ENCODE measurements at places on chromosomes 5 and 9.

GRCh38 chr5:168843277-168844015 lies 264.3 kb upstream of the PANK3 start:
- DNase-seq = no peak

GRCh38 chr5:83751201-83751600 lies 30.5 kb upstream of the HAPLN1 start:
- no peak for DNase-seq

DNA sequence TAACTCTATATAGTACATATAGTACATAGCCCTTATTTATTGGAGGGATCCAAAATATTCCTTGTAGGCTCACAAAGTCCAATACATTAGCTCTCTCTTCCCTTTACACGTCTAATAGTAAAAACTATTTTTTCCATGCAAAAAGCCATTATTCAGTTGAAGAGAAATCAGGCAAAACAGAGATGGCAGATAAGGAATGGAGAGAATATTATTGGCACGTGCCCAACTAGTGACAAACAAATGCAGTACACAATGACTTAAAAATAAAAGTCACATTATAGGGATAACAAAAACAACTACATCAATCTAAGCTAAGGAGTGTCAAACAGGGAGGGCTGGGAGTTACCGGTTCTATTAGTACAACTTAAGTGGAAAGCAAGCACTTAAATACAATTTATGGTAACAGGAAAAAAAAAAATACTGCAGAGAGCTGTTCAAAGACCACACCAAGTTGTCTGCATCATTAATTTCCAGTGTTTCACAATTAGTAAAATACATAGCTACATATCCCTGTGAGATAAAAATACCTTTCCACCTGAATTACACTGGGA lies 4.1 kb upstream of the SCAI start:
- no peak for DNase-seq

- no peak for DNase-seq
Observed at GRCh38 chr9:133846483-133847090, 108.4 kb upstream of the SARDH start.

DNA sequence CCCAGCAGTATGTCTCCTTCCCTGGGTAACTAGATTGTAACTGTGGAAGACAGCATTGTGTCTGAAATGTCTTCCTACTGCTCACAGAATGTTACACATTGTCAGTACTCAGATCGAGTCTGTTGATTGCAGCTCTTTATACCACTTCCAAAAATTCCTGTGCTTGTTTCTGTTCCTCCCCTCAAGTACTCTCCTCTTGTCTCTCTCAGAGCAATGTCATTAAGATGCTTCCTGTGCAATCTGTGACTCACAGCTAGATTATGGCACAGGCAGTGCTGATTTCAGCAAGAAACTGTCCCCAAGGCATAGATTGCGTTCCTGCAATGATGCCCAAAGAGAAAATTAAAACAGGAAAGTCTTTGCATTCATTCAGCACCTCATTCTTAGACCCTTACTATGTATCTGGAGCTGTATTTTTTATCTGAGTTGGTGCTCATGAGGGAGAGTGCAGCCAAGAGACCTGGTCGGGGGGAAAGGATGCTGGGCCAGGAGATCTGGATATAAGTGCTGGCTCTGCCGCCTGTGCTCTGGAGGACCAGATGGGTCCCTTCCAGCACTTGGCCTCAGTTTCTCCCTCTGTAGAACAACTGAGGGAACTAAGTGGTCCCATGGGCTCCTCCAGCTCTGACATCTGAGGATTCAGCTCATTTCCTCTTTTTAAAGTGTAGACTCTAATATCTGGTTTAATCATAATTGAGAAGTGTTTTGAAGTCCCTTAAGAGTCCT lies 40.8 kb upstream of the GNPDA1 start:
- DNase-seq = no peak

DNA sequence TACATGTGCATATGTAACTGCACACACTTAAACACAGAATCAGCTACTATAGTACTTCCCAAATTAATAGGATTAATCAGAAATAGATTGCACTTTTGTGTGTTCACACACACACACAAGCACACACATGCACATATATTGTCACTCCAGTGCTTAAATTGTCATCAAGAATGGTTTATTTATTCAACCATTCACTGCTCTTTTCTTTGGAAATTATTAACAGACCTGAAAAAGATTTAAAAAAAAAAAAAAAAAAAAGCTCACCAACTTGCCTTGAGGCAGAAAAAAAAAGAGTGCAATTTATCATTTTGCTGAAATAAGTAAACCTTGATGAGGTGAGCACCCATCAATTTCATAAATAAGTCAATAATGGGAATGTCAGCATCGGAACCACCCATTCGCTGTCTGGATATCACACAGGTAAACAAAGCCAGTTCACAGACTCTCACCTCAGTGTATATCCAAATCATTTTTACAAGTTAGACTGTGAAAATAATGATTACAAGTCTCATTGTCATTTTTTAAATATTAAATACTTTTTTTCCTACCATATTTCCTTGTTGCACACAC lies 562.8 kb downstream of the BNC2 start:
- no peak for DNase-seq

DNA sequence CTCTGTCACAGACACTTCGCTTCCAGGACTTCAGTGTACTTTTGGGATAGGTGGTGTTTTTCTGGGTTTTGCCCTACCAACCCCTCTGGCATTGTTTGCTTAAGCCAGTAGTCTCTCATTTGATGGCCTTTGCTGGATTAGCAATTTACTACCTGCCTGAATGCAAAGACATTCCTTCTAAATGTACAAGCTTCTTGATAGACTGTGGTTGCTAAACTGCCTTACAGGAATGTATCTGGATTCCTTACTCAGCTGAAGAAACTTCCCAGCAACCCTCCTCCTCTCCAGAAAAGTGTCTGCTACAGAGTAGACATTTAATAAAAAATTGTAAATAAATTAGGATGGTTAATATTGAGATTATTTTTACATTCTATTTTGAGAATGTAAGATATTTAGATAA lies 1916.7 kb downstream of the EFNA5 start:
- no peak for DNase-seq

GRCh38 chr9:6405371-6405770 lies 7.6 kb upstream of the UHRF2 start:
- no peak for DNase-seq

GRCh38 chr5:38845526-38846378 lies at the start of gene OSMR:
OSMR (plus strand) TSS chr5:38846012; CDS start chr5:38869045, 23,033 bp downstream.
- peak; percentile 89 for DNase-seq

- DNase-seq = no peak
Observed at GRCh38 chr5:149302641-149303040, 31.0 kb downstream of the AFAP1L1 start.

DNA sequence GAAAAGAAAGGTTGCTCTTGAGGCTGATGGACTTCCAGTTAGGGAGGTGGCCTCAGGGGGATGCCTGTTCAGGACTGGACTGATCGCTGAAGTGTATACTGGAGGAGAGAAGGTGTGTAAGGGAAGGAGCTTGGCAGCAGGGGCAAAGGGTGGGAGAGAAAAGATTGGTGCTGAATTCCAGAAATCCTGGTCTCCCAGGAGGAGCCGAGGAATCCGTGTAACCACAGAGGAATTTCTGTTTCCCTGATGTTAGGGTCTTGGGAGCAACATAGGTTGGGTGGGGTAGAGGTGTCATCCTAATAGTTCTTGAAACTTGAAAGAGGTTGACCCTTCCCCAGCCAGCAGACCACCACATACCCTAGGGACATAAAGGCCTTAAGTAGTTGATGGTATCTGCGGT lies 88.9 kb upstream of the PTPN3 start:
- DNase-seq = peak; percentile 10

DNA sequence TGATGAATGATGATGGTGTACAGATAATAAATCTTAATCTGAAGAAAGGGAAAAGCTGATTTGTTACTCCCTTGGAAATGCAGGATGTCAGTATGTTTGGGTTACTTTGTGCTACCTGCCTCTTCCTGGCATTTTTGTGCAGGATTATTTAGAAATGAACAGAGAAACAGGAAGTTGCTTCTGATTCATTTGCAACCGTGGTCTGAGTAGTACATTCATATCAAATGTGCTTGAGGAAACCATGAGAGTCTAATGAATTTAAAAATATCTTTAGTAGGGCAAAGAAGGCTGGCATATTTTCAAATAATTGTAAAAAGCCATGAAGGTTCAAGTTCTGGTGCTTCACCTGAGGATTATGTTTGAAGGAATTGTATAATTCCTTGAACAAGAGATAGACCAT lies 391.6 kb downstream of the TMEM161B start:
- DNase-seq = no peak

GRCh38 chr5:143026380-143026779 lies 256.2 kb downstream of the ARHGAP26 start:
- DNase-seq = no peak

- DNase-seq = no peak
Observed at GRCh38 chr5:1001406-1002270, 7.0 kb upstream of the NKD2 start.

DNA sequence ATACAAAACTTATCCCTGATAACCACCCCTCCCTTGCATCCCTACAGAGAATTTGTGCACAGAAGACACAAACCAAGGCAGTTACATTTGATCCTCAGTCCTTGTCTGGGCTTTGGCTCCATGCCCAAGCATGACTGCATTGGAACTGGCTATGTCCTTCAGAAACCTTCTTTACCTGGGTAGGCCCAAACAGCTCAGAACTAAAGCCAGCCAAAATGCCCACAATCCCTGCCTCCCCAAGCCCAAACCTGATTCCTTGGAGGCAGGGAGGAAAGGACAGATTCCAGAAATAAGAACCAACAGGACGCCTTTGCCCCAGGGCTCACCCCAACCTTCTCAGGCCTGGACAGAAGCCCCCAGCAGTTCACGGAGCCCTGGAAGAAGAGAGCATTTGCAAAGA lies 8.2 kb downstream of the IL17B start:
- DNase-seq = no peak

- DNase-seq = no peak
Observed at GRCh38 chr9:73995836-73996235, 501.3 kb upstream of the RORB start.

GRCh38 chr5:68240202-68240601 lies 24.6 kb downstream of the PIK3R1 start:
- DNase-seq = no peak

DNA sequence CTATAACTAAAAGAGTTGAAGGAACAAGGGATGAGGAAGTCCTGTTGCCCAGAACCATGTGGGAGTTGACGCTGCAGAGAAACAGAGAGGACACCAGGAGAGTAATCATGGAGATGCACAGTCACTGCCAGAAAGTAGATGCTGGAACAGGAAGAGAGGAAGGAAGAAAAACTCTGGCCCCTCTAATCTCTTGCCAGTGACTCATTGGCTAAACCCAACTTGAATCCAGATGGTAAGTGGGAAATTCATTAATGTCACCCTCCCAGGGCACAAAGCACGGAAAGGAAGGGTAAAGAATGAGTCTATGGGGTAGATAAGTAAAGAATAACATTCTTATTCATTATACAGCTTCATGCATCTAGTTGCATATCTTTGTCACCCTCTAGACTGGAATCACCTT lies 631.9 kb downstream of the PRELID2 start:
- no peak for DNase-seq

DNA sequence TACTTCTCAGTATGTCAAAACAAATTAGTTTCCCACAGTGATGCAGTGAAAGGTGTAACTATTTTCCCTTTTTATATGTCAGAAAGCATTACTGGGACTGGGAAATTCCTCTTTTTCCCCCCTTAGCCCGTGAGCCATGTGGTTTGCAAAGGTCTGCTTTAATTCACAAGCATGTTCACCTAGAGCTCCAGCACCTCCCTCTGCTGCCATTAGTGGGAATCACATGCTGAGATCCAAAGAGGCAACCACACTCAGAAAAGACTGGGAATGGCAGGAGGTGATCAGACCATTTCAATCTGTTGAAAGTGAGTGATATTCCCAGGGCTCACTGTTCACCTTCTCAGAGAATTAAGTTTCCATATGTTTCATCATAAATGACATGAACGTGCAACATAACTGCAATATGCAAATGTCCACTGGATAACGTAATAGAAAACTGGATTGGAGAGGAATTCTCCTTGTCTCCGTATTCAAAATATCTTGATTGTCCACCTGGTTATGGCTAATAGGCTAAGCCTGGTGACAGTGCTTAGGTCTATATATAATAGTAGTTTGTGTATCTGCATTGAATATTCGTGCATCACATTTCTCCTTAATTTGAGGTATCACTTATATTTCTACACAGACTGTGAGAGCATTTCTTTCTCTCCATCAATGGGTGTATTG lies 703.5 kb upstream of the WWC1 start:
- no peak for DNase-seq

- DNase-seq = peak; percentile 21
Observed at GRCh38 chr5:63686181-63686580, 276.1 kb downstream of the HTR1A start.

- no peak for DNase-seq
Observed at GRCh38 chr9:89715318-89715858, 110.6 kb downstream of the GADD45G start.

DNA sequence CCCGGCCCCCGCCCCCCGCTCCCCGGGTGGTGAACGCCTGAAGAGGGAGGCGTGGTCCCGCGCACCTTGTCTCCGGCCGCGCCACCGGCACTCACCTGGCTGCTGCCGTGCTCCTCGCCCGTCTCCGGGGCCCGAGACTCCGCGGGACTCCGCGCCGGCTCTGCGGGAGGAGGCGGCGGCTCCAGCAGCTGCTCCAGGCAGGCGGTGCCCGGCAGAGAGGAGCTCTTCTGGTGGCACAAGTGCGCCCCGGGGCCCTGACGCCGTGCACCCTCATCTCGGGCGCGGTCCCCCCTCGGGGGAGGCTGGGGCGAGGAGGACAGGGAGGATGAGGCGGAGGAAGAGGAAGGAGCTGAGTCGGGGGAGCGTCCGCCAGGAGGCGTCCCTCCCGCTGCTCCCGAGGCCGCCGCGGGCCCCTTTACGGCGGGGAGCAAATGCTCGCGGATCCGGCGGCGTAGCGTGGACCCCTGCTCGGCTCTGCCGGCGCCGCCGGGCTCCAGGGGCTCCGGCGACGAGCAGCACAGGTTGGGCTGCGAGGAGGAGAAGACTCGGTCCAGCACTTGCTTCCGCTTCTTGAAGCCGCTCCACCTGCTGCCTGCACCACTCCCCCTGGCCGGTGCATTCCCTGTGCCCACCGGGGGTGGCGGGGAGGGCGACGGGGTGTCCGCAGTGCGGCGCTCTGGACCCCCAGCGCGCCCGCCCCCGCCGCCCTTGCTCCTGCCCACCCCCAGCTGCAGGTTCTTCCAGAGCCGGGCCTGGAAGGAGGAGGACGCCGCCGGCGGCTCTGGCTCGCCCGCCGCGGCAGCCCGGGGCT lies 928 bp downstream of the MCTP1 start:
- DNase-seq = peak; percentile 84

- no peak for DNase-seq
Observed at GRCh38 chr9:137371946-137372651, 50.9 kb downstream of the EXD3 start.

- no peak for DNase-seq
Observed at GRCh38 chr5:54278036-54278830, 32.1 kb downstream of the ARL15 start.

Data from right kidney (tissue), 9 donors.